Central memory CD8-positive, alpha-beta T cell (primary cell): ENCODE measurements at places on chromosomes 16 and 17.
A peak's percentile ranks its signal among the peaks of the same experiment; 100 is the strongest.

- H3K4me3 ChIP-seq, result no peak overlapping the region
- no peaks in the 10 kb centered on the region for H3K4me1 ChIP-seq
- no peak for DNase-seq
These were observed 223.8 kb downstream of the SOX9 start for GRCh38 chr17:72344613-72345012.

DNA sequence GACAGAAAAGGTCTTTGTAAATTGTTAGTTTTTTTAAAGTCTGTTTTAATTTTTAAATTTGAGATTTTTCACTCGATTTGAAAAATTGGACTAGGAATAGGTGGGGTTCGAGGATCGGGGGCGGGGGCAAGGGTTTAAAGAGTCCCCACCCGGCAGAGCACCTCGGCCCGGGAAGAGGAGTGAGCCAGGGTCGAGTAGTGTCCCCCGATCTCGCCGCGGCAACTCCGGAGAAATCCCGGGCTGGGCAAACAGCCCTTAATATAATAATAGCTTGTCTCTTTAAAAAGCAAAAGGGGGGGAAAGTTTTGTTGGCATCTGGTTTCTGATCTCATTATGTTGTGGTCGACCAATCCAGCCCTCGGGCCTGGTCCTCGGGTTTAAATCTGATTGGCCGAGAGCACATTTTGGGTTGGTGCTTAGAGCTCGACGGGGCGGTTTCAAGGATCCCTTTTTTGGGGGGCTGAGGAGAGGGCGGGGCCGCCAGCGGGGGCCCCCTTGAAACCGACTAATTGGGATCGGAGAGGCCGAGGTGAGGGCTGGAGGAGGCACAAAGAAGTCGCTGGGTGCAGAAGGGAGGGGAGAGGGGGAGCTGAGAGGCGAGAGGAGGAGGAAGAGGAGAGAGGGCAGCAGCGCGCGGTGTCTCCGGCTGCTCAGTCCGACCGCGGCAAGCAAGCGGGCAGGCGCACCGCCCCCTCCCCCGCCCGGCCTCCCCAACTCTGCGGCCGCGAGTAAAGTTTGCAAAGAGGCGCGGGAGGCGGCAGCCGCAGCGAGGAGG is at the start of gene FZD2:
FZD2 (plus strand) TSS at position 653 of the 775 bp plus-strand sequence. CDS start 205 bp downstream, outside the sequence.
- peaks cover 5% of the 10 kb centered on the region for H3K36me3 ChIP-seq
- H3K27me3 ChIP-seq, result peaks cover 77% of the 10 kb centered on the region
- peak within 1 kb of the TSS; percentile 55 for H3K27ac ChIP-seq

DNA sequence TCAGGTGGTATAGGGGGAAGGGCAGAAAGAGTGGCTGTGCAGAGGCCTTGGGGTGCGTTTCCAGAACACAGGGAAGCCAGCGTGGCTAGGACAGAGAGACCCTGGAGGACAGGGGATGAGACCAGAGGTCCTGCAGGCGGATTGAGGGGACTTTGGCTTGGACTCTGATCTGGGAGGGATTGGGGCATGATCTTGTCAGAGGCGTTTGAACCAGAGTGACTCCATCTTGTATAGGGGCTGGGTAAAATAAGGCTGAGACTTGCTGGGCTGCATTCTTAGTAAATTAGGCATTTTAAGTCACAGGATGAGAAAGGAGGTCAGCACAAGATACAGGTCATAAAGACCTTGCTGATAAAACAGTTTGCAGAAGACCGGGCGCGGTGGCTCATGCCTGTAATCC is 5.4 kb upstream of the NATD1 start:
- H3K27ac ChIP-seq, result peak overlapping the region; percentile 84
- H3K27me3 ChIP-seq, result no peaks in the 10 kb centered on the region
- peaks cover 2% of the 10 kb centered on the region for H3K36me3 ChIP-seq
- DNase-seq, result no peak
- no peak overlapping the region for H3K4me3 ChIP-seq

- no peak for DNase-seq
- H3K4me3 ChIP-seq, result no peak overlapping the region
- no peak overlapping the region for H3K27ac ChIP-seq
- H3K27me3 ChIP-seq, result no peaks in the 10 kb centered on the region
- no peaks in the 10 kb centered on the region for H3K36me3 ChIP-seq
These were observed 69.4 kb upstream of the NFAT5 start for GRCh38 chr16:69496376-69496775.
